ENCODE measurements at places on chromosomes 7 and 10.
A peak's percentile ranks its signal among the peaks of the same experiment; 100 is the strongest.

DNA sequence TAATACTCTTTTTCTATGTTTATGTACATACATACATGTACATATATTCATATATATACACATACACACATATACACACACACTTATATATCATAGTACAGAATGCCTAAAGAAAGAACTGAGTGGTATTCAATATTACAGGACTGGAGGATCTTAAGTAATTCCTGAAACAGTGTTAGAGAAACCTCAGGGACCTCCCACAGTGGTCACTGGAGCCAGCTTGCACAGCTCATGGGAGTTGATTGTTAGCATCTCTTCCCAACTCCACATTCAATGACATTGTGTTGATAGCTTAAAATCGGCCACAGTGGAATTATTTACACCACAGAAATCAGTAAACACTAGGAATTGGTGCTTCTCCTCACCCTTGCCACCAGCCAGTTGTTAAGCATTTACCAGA, 6.0 kb downstream of the LRRC17 start:
- DNase-seq: no peak

DNA sequence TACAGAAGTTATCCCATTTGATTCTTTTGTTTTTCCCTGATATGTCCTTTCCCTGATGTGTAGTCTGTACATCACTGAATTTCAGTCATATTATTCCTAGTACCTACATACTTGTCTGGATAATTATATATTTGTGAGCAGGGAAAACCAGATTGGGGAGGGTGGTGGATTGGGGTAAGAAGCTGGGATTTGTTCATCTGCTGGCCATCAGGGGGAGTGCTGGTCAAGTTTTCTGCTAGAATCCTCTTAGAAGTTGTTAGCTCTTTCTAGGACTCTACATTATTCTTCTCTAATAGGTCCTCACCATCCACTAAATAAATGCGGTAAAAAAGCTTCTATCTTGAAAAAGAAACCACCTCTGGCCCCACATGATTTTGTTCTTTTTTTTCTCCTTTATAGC, 232.7 kb upstream of the TAC1 start:
- peak; percentile 6 for DNase-seq

GRCh38 chr10:13773496-13774170, 186.9 kb downstream of the PRPF18 start:
- no peak for DNase-seq

DNA sequence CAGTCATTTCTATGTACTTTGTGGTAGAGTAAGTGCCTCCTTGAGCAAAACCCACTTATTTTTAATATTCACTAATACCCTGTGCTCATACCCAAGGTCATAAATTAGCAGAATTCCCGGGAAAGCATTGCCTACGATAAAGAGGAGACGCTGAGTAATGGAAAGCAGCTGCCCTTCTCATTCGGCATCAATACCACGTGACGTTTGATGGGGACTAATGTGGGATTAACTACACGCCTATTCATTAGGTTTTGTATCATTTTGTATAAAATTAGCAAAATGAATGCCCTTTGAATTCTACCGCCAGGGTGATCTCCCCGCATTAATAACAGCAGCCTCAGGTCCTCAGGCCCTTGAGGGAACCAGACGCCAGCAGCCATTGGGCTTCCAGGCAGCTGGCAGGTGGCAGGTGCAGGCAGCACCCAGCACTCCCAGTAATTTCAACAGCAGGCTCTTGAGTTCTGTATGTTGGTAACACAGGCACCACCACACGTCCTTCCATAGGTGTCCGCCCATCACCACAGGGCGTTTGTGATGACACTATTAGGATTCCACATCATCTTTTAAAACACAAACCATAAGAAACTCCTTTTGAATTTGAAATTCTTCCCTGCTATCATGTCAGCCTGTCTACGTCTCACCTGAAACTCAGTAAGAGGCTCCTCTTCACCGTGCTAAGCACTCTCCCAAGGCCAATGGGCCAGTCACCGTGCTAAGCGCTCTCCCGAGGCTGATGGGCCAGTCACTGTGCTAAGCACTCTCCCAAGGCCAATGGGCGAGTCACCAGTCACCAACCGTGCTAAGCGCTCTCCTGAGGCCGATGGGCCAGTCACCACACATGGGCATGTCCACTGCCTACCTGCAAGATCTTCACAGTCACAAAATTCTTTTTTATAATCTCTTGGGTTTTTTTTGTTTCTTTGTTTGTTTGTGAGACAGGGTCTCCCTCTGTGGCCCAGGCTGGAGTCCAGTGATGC, 509.4 kb downstream of the PTPRN2 start:
- no peak for DNase-seq

DNA sequence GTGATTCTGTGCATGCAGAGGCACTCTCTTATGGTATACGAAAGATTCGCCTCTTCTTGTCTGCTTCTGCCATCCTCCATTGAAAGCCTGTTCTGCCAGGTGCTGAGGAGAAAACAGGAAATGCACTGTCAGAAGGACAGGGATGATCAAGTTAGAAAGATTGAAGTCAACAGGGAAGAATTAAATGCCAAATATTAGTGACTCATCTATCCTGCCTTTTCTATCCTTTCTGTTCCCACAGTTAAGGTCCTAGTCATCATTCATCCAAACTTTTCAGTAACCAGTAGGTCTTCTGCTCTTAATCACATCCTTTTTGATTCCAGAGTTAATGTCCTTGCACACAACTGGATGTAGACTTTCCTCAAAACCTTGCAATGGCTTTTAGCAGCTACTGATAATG, 4.8 kb upstream of the ZNF783 start:
- DNase-seq: no peak

- DNase-seq: no peak
Measured at GRCh38 chr10:14533295-14533694, 202.6 kb upstream of the FRMD4A start.

DNA sequence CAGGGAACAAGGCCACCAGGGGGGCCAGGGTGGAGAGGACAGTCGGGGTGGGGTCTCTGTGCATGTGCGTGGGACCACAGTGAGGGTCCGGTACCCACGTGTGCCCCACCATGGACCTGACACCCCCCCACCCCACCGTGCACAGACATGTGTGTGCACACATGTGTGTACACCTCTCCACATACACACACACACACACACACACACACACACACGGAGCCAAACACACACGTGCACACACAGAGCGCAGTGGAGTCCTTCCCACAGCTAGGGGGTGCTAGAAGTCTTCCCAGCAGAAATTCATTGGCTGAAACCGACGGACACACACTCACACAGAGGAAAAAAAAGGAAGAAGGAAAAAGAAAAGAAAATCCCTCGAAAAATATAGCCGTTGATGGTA, 42.8 kb upstream of the GNA12 start:
- no peak for DNase-seq

DNA sequence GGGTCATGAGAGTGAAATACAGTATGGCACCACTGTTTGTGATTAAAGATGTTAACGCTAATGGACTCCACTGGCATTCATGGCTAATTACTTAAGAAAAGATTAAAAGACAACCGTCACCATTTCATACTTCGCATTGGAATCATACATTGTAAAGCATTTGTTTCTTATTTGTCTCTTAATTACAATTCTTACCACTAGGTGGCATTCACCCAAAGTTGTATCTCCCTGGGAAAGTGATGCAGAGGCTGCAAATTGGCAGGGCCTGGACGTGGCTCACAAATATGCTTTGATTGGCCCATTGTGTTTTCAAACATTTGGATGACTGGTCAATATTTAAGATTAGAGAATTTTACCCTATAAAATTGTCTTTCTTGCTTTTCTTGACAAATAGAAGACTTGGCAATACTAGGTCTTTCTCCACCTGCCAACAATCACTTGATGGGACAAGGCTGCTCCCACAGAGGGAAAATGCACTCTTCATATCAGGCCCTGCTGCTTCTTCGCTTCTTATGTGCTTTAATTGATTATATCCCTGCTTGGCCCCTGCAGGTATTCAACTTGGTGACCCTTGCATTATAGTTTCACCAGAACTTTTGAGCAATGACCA, 72.1 kb upstream of the STARD3NL start:
- DNase-seq: no peak

GRCh38 chr7:52273685-52274610, 761.5 kb upstream of the POM121L12 start:
- DNase-seq: no peak

DNA sequence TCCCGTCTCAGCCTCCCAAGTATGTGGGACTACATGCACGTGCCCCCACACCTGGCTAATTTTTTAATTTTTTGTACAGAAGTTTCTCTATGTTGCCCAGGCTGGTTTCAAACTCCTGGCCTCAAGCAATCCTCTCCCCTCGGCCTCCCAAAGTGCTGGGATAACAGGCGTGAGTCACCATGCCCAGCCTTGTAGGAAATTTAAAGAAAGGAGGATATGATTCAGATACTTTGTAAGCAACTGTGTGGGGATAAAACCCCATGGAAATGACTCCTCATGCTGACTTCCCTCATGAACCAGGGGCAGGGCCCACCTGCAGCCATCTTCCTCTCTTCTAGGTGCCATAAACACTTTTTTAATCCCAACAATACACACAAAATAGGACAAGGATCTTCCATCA, 50.2 kb downstream of the APBB1IP start:
- DNase-seq: no peak

- DNase-seq: no peak
Measured at GRCh38 chr10:18542832-18543231, 108.6 kb downstream of the NSUN6 start.

- DNase-seq: no peak
Measured at GRCh38 chr10:73920089-73920488, 9.2 kb downstream of the PLAU start.

DNA sequence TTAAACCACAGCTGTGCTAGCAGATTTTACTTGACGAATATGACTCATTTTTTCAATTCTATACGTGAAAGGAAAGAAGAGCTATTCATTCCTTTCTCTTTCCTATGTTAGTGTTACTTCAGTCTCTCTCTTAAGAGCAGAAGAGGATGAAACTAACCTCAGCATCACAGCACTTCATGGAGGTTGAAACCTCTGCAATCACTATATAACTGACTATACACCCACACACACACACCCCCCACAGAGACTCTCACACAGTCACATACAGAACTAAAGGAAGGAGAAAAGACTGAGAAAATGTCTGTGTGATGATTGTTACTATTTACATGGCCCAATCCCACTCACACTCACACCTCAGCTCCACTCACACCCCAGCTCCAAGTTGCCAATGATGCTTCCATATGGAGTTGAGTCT, 104.2 kb downstream of the KIF20B start:
- DNase-seq: no peak

GRCh38 chr10:2137549-2138174, 400.3 kb upstream of the ADARB2 start:
- no peak for DNase-seq

DNA sequence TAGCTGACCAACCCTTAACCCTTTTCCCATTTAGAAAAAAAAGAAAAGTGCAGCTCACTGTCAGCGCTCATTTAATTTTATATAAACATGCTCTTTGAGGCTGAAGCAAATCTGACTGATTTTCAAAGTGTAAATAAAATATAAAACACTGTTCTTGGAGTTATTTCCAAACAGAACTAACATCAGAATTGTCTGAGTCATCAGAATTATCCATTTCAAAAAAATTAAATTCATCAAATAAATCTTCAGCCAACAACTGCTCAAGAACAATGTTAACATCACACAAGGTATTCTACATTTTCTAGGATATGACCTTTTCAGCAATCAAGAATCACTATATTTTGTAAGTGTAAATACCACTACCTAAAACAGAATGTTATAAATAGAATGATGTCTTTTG, 93.6 kb downstream of the MAGI2 start:
- no peak for DNase-seq

DNA sequence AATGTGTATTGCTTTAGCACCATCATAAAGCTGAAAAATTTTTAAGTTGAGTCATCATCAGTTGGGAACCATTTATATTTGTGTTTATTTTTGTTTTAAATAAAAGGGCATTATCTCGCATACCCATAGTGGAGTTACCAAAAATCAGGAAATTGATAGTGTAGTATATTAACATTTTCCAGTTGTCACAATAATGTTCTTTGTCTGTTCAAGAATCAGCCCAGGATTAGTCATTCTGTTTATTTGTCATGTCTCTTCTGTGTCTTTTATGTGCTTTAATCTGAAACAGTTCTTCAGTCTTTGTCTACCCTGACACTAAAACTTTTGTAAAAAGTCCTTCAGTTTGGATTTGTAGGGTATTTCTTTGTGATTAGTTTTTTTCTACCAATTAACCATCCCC, 827.8 kb upstream of the ZWINT start:
- no peak for DNase-seq

DNA sequence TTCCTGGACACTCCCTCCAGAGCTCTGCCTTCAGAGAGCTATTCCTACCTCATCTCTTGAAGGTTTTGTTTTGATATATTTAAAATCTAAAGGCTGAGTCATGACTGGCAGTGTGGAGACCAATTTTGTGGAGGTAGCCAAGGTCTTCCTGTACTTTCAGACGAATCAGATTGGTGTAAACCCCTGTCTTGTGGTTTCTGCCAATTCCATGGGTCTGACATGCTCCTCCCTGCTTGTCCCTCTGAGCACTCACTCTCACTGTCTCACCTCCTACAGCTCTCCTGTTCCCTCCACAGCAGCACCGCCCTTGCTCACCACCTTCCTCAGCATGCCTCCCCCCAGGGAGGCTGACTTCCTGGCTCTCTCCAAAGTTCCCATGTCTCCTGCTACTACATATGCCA, 179.8 kb downstream of the NPSR1 start:
- no peak for DNase-seq

DNA sequence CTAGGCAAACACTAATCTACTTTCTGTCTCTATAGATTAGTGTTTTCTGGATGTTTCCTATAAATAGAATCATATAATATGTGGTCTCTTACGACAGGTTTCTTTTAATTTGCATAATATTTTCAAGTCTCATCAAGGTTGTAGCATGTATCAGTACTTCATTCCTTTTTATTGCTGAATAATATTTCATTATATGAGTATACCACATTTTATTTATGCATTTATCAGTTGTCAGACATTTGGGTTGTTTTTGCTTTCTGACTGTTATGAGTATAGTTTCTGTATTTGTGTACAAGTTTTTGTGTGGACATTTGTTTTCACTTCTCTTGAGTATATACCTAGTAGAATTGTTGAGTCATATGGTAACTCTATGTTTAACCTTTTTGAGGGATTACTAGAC, 48.2 kb downstream of the SHOC2 start:
- DNase-seq: no peak

DNA sequence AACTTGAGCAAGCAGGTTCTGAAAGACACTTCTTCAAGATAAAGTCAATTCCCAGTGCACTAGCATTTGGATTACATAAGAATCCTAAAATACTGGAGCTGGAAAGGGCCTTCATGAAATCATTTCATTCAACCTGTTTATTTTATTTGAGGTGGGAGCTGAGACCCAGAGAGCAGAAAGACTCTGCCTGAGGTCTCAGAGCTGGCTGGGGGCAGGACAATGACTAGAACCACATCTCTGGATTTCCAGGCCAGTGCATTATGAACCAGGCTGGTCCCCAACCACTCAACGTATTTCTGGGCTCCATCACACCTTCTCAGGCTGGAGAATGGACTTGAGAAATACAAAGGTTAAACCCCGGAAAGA, 8.4 kb downstream of the ANXA11 start:
- DNase-seq: no peak

Data from anterior cingulate cortex (tissue), 58 donors.